Midbrain (tissue), 1 donor: ENCODE measurements at places on chromosomes 4 and X.

DNA sequence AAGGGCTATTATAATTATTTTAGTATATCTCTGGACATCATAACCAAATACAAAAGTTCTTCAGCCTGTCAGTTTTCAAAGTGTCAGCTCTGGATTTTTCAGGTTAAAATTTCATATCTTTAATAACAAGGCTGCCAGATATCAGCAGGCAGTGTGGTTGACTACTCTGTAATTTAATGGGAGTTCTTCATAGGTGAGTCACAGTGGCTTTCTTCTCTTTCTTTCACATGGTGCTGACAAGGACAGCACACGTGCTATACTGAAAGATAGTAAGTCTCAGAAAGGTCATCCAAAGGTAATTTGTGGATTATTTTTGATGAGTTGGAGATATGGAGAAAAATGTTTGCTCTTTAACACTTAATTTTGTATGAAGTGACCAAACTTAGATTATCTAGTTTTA is 43.2 kb downstream of the GALNT7 start:
- no peak for DNase-seq

DNA sequence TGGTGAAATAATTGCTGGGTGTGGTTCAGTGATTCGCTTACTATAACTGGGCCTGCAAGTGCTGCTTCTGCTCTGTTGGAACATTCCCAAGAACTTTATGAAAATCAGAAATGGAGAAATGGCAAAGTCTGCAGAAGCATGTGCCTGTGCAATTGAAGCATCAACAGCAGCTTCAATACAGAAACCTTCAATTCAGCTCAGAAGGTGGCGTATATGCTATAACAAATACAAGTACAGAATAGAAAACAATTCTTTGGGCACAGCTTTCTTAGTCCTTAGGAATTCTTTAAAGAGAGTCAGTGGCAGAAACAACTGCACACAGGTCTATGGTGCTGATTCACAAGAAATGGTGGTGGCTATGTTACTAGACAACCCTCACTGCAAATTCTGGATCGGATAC is 18.0 kb upstream of the PDHA2 start:
- no peak for DNase-seq

DNA sequence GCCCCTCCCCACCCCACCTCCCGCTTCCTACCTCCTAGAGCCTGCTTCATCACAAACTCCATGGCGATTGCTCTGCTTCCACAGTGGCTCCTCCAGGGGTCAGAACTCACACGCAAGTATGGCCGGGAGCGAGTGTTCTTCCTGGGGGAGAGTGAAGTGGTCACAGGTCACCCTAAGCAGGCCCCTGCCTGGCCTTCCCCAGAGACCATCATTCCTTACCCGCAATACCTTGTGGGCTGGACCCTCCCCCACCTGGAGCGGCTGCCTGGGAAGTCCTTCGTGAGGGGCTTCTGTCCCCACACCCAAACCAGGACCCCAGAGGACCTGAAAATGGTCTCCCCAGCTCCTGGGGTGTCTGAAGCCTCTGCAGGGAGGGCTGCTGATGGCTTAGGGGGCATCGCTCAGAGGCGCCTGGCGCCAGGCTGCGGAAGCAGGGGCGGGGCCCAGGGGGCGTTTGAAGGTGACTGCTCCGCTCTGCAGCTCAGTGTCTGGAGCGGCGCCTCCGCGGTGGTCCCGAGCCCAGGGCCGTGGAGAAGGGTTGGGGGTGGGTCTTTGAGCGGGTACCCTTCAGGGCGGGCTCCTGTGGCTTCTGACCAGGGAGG is 1.4 kb downstream of the CPLX1 start:
- DNase-seq, result no peak

DNA sequence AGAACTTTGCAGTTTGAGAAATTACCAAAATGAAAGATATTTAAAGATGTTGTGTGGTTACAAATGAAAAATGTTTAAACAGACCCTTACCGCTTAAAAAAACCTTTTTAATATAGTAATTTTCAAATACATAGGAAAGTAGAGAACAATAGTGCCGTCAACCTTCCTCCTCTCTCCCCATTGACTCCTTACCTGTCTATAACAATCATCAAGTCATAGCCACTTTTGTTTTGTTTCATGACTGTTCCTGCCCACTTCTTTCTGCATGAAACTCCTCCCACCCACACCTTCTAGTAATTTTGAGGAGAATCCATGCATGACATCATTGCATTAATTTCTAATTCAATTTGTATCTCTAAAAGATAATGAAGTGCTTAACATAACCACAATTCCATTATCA is 76.5 kb upstream of the ATP8A1 start:
- no peak for DNase-seq

GRCh38 chr4:127993151-127993550 is 27.9 kb downstream of the ABHD18 start:
- DNase-seq, result no peak

GRCh38 chrX:10199212-10199611 is 42.4 kb downstream of the CLCN4 start:
- no peak for DNase-seq

DNA sequence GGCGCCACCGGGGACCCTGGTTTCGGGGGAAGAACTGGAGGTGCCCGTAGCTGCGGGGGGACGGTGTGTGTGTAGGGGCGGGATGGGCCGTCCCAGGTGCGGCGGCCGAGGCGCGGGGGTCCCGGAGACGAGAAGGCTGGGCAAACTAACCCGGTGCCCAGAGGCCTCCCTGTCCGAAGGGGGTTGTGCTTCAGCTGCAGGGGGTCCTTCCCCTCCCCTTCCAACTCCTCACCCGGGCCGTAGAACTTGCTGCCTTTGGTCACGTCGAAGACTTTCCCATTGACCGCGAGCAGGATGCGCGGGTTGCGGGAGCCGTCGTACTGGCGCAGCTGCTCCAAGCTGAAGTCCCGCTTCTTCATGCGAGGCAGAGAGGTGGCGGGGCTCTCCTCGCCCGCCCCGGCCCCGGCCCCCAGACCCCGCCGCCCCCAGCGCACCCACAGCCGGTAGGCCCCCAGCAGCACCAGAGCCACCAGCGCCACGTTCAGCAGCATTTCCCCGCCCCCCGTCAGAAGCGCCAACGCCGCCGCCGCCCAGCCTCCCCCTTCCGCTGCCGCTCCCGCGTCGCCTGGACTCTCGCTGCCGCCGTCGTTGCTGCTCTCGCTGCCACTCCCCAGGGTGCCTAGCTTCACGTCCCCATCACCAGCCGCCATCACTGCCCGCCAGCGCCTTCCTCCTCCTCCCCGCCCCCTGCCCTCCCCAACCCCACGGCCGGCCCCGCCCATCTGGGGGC is at the start of gene PGRMC2:
PGRMC2 (minus strand) TSS at position 673 of the 730 bp plus-strand sequence; CDS start at position 650, 23 bp downstream.
- no peak for DNase-seq

DNA sequence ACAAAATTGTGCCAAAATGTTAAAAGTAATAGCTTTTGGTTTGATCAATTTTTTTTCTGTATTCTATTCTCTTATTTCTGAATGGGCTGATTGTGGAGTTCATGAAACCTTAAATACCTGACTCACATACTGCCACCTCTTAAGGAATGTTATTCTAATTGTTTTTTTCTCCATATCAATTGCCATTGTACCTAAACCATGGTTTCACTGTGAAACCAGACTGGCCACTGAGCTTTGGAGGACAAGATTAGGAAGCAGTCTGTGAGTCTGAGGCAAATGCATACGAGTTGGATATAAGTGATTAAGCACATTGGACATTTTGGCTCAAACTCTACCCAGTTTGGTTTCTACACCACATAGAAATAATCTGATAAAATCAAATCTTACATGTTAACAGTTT is 184.0 kb downstream of the IQCM start:
- DNase-seq, result no peak

DNA sequence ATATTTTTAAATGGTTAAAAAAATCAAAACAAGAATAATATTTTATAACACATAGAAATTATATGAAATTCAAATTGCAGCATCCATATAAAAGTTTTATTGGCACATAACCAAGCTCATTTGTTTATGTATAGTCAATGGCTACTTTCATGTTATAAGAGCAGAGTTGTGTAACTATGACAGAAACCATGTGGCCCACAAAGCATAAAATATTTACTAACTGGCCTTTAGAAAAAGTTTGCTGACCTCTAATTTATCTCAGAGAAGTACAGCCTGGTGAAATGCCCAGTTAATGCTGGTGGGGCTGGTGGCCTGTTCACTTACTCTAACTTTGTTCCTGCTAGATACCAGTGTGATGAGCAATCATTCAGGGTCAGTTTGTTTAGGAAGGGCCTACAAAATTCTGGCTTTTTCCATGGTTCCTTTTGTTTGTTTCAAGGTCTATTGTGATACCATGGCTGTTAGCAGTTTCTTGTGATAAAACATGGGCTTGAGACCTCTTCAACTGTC is 104.6 kb downstream of the PPP1R2C start:
- DNase-seq, result no peak

DNA sequence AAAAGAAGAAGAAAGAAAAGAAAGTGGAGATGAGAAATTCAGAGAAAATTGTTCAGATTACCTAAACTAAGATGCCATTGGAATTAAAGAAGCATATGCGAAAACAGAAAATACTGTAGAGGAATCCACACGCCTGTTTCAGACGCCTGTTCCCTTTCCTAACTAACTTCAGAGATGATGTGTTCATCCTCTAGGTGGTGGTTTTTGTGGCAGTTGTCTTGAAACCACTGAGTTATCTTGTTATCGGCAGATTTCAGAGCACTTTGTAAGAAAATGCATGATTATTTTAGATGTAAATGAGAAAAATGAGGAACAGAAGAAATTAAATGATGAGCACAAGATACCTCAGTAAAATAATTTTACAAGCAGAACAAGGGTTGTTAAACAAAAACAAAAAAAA is 48.3 kb downstream of the FUNDC1 start:
- no peak for DNase-seq

- no peak for DNase-seq
These were observed 81.2 kb downstream of the KLF8 start for GRCh38 chrX:56313308-56313707.

DNA sequence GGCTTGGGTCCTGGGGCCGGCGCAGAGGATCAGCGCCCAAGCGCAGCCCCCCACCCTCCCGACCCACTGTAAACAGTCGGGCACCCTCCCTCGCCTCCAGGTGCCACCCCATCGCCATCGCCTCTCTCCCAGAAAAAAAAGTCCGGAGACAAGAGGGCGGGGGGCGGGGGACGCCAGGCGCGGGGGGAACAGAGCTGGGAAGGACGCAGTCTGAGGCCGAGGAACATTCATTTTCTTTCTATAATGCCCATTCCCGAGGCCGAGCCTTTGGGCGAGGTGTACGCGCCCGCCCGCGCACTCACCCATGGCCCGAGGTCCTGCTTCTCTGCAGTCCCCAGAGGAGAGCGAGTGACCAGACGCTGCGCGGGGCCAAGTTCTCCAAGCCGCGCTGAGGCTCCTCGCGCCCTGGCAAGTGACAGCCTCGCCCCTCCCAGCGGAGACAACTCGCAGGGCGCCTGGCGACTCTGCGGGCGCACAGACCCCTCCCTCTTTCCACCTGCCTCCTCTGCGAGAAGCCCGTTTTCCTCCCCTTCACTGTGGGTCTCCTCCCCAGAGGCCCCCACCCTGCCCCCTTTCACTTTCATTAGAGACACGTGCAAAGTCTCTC is 63.5 kb upstream of the WDR17 start:
- DNase-seq, result peak; percentile 66

DNA sequence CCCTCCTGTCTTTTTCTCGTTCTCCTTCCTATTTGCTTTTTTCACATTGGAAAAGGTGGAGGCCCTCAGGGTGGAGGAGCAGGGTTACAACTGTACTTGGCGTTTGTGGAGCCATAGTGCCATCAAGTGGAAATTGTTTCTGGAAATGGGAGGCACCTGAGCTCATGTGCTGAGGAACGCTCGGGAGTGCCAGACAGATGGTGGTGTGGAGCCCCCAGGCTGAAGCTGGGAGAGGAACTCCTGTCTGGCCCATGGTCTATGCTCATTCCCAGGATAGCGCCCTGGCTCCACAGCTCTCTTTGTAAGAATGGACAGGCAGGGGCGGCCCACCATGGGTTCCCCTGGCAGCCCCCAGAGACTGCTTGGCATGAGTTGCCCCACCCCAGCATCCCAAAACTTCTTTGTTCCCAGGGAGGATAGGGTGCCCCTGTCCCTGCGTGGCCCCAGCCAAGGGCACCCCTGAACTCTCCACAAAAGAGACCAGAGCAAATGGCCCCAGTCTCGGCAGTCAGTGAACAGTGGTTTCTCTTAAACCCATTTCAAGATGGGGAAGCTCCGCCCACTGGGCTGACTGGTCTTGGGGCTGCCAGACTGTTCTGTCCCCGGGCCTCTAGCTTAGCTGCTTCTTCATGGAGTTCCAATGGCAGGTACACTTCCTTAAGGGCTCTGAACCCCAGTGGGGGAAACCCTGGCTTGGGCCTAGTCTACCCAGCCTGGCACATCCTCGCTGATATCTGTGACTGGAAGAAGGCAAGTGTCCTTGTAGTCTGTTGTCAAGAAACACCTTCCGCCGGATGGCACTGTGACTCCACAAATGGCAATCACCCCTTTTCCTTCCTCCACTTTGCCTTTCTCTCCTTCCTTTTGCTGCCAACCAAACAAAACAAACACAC is 70.1 kb downstream of the NBDY start:
- peak; percentile 51 for DNase-seq

GRCh38 chrX:22073928-22074327 is 41.8 kb downstream of the PHEX start:
- DNase-seq, result no peak

DNA sequence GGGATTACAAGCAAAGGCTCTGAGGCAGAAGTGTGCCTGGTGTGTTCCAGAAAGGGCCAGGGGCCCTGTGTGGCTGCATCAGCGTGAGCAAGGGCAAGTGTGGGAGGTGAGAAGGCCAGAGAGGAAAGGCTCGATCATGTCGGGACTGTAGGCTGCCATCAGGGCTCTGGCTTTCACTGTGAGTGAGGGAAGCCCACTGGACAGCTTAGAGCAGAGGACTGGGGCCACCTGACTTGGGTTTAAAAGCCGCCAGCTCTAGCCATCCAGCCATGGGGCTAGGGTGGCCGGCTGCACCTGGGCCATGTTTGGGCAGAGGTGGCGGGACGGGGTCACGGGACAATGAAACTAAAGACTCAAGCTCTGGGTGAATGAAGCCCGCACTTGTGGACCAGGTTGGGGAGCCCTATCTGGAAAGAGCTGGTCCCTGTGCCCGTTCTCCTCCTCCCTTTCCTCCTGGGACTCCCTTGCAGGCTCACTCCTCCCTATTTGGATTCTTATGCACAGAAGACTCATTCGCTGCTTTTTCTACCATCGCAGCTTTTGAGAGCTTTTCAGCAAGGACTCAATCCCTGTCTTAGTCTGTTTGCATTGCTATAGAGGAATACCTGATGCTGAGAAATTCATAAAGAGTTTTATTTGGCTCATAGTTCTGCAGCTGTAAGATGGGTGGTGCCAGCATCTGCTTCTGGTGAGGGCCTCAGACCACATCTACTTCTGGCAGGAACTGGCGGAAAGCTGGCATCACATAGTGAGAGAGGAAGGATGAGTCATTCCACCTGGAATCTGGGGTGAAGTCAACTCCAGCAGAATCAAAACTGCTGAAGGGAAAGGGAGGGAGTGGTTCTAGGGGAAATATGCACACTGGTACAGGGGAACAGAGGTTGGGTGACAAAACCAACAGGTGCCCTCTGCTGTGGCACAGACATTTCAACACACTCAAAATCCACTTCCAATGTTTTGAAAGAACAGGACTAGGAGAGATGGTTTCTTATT is 15.3 kb downstream of the CTAG1B start:
- DNase-seq, result no peak

- DNase-seq, result no peak
These were observed 217.2 kb downstream of the UGT8 start for GRCh38 chr4:114815760-114816159.
